Activated B cell treated with CpG ODN at 0.5 μM for 24 hours (primary cell): ENCODE measurements at places on chromosomes 3 and 15. TPM values are rescaled to one million over a fixed set of nuclear protein-coding genes. Genes with fewer than 3 reads are reported as not detected.
A peak's percentile ranks its signal among the peaks of the same experiment; 100 is the strongest.

DNA sequence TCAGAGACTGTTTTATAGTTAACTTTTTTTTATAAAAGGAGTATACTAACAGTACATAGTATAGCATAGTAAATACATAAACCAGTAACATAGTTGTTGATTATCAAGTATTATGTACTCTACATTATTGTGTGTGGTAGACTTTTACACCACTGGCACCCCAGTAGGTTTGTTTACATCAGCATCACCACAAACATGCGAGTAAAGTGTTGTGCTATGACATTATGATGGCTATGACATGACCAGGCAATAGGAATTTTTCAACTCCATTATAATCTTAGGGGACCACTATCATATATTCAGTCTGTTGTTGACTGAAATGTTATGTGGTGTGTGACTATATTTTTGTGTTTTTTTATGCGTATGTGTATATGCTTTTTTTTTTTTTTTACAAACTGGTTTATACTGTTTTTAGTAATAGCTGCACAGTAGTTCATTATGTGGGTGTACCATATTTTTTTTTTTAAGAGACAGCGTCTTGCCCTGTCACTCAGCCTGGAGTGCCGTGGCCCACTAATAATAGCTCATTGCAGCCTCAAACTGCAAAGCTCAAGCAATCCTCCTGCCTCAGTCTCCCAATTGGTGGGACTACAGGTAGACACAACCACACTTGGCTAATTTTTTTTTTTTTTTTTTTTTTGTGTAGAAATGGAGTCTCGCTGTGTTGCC, 1.9 kb downstream of the CAPN7 start:
- peaks cover 24% of the 10 kb centered on the region for H3K36me3 ChIP-seq
- no peak overlapping the region for H3K27ac ChIP-seq
- H3K4me3 ChIP-seq, result peak overlapping the region; percentile 56
- DNase-seq, result no peak
- peaks cover 21% of the 10 kb centered on the region for H3K4me1 ChIP-seq

GRCh38 chr3:191283400-191283799, 45.8 kb upstream of the CCDC50 start:
- no peaks in the 10 kb centered on the region for H3K27me3 ChIP-seq
- H3K4me1 ChIP-seq, result peaks cover 15% of the 10 kb centered on the region
- no peaks in the 10 kb centered on the region for H3K36me3 ChIP-seq
- no peak overlapping the region for H3K4me3 ChIP-seq
- no peak for DNase-seq

GRCh38 chr3:38468765-38469164, 15.1 kb downstream of the ACVR2B start:
- no peaks in the 10 kb centered on the region for H3K27me3 ChIP-seq
- H3K4me1 ChIP-seq, result no peaks in the 10 kb centered on the region
- H3K36me3 ChIP-seq, result peaks cover 3% of the 10 kb centered on the region
- DNase-seq, result no peak
- no peak overlapping the region for H3K4me3 ChIP-seq
- no peak overlapping the region for H3K27ac ChIP-seq

DNA sequence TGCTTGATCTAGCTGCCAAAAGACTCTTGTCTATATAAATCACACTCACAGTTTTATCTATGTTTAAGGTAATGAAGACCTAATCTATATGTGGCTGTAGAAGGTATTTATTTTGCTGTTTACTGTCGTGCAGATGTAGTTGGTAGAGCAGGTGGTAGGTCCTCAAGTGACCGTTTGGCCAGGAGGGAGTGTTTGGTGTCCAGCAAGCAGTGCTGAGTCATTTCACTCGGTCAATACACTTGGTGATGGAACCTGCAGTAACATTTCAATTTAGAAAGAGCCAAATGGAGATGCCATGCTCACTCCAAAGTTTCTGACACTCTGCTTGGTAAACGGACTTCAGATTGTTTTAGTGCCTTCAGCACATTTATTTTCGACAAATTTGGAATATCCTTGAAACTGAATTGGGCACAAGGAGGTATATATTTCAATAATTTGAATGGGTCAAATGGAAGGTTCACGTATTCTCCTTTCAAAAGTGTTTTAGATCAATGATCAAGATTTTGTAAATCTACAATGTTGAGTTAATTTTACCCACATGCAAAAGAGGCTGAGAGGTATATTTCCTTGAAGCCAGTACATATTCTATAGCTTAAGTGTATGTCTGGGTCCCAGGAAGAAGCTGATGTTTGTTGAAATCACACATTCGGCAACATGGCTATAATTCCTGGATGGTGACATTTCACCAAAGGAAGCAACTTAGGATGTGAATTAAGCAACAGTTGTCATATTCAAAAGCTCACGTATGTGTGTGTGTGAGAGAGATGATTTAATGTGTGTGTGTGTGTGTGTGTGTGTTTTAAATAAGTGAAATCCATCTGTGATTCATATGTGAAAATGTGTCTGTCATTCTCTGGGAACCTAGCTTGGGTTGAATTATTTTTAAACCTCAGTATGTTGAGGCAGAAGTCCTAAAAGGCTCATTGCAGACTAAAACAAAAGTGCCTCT, 7.7 kb upstream of the CX3CR1 start:
- H3K27me3 ChIP-seq, result peaks cover 4% of the 10 kb centered on the region
- H3K4me1 ChIP-seq, result peaks cover 31% of the 10 kb centered on the region
- no peak for DNase-seq
- H3K36me3 ChIP-seq, result no peaks in the 10 kb centered on the region
- no peak overlapping the region for H3K27ac ChIP-seq

DNA sequence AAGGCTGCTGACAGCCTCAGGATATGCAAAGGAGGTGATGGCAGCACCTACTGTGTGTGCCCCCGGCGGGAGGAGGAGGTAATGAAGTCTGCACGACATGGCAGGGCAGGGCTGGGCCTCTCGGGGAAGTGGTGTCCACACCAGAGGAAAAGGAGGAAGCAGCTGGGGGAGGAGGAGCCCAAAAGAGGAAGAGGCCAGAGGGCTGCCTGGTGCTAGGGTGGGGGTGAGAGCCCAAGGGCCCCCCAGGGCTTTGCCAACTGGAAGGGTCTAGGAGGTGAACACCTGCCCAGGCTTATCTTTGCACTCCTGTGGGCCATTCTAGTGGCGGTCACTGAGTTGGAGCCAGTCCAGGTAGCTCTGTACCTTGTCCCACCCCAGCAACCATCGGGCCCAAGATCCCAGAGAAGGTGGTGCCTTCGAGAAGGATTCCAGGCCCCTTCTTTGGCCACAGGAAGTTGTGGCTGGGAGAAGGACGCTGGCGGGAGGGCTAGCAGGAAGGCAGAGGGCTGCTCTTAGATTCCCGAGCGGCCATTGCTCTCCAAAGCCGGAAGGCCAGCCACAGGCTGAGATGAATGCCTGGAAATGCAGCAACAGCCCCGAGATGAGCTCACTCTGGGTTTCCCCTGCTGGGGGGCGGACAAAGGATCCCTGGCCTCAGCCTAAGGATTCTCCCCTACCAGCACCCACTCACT, 7.0 kb downstream of the GNAI2 start:
- H3K4me1 ChIP-seq, result peaks cover 88% of the 10 kb centered on the region
- peaks cover 34% of the 10 kb centered on the region for H3K36me3 ChIP-seq
- DNase-seq, result peak; percentile 60
- H3K27me3 ChIP-seq, result no peaks in the 10 kb centered on the region
- peak overlapping the region; percentile 94 for H3K27ac ChIP-seq

DNA sequence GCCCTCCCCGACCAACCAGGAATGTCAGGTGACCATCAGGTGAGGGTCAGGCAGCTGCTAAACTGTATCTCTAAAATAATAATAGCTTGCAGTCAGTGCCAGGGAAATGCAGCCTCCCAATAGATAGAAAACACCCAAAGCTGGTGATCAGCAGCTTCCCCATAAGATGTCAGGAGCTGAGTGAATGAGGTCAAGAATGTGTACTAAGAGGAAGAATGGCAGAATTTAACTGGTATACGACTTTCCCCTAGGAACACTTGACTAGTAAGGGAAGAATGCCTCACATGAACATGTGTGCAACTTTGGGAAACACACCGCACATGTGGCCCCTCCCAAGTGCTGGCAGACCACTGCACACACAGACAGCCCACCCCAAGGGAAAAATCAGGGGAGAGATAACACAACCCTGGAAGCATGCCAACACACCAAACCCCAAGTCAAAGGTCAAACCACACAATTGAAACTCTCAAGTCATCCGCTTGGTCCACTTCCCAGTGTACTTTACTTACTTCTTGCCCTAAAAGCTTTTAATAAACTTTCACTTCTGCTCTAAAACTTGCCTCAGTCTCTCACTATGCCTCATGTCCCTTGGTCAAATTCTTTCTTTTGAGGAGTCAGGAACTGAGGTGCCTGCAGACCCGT, 806.5 kb downstream of the OTOL1 start:
- no peaks in the 10 kb centered on the region for H3K4me1 ChIP-seq
- no peaks in the 10 kb centered on the region for H3K27me3 ChIP-seq
- H3K36me3 ChIP-seq, result no peaks in the 10 kb centered on the region
- H3K27ac ChIP-seq, result no peak overlapping the region
- H3K4me3 ChIP-seq, result no peak overlapping the region

DNA sequence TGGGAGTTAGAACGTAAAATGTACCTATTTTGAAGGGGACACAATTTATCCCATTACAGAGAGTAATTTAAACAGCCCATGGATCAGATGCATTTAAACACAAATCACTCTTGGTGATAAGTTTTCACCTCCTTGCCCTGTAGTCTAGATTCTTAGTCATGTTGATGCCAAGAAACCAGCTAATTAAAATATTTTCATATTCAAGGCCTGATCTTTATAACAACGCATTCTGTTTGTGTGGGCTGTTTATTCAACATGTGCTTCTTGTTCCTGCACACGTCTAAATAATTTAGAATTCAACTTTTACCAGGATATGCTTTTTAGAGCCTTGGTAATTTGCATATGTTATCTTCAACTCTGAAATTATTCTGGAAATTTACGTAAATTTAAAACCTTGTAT, 25.8 kb downstream of the SNX1 start:
- DNase-seq, result no peak
- no peak overlapping the region for H3K4me3 ChIP-seq
- peaks cover 88% of the 10 kb centered on the region for H3K36me3 ChIP-seq
- no peaks in the 10 kb centered on the region for H3K27me3 ChIP-seq
- H3K27ac ChIP-seq, result no peak overlapping the region
- H3K4me1 ChIP-seq, result no peaks in the 10 kb centered on the region

GRCh38 chr3:167030082-167030725, 349.9 kb downstream of the ZBBX start:
- H3K27ac ChIP-seq, result no peak overlapping the region
- no peaks in the 10 kb centered on the region for H3K4me1 ChIP-seq
- no peaks in the 10 kb centered on the region for H3K27me3 ChIP-seq
- H3K4me3 ChIP-seq, result no peak overlapping the region
- DNase-seq, result no peak
- H3K36me3 ChIP-seq, result no peaks in the 10 kb centered on the region

- H3K36me3 ChIP-seq, result no peaks in the 10 kb centered on the region
- H3K4me3 ChIP-seq, result no peak overlapping the region
- no peak for DNase-seq
- H3K4me1 ChIP-seq, result no peaks in the 10 kb centered on the region
- no peak overlapping the region for H3K27ac ChIP-seq
Measured at GRCh38 chr3:156218353-156218744, 98.0 kb downstream of the KCNAB1 start.

GRCh38 chr15:31342381-31342780, 15.7 kb downstream of the KLF13 start:
- H3K4me1 ChIP-seq, result peaks cover 100% of the 10 kb centered on the region
- DNase-seq, result no peak
- peaks cover 24% of the 10 kb centered on the region for H3K36me3 ChIP-seq
- peak overlapping the region; percentile 32 for H3K4me3 ChIP-seq
- H3K27ac ChIP-seq, result peak overlapping the region; percentile 72
- H3K27me3 ChIP-seq, result no peaks in the 10 kb centered on the region

Gene SCAANT1
- total RNA-seq, result not detected in 2 replicates

Gene MINDY2
- total RNA-seq, result 5.8 and 6.2 TPM in 2 replicates

Gene SPPL2A
- total RNA-seq, result 79.1 and 85.3 TPM in 2 replicates

Gene ZNF639
- total RNA-seq, result 37.1 and 41.4 TPM in 2 replicates

Gene DUOX1
- total RNA-seq, result 0.11 and 0.39 TPM in 2 replicates
